Fibroblast of skin of back (primary cell): ENCODE measurements at places on chromosomes 2 and 18.

GRCh38 chr2:34997779-34998178, 1357.8 kb upstream of the CRIM1 start:
- no peak for DNase-seq

DNA sequence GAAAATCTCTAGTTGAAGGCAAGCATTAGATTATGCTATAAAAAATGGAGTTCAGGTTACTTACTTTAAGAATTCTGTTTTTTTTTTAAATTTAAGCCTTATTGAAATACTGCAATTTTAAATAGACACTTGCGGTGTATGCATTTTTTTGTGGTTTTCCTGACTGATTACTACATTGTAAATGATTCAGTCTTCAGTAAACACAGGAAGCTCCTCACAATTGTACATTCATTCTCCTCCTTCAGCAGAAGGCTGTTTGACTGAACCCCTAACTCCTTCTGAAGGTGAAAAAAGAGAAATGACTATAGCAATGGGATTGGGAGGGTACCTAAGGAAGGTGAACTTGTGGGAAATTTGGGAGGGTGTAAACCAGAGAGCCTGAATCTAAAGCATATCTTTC, 136.1 kb downstream of the GCA start:
- no peak for DNase-seq

DNA sequence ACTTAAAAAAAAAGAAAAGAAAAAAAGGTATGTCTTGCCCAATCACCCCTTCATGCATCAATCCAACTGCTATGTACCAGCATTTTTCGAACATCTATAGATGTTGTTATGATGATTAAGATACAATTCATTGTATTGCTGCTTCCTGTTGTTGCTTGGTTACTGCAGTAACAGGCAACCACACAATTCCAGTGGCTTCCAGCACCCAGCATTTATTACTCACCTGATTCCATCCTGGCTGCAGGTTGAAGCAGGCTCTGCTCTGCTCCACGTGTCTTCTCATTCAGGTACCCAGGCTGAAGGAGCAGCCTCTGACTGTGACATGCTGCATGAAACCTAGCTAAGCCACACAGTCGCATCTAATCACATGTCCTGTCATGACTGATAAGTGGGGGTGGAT, 196.9 kb downstream of the INO80D start:
- peak; percentile 31 for DNase-seq

- DNase-seq = no peak
Measured at GRCh38 chr2:167572883-167573619, 674.3 kb downstream of the STK39 start.

DNA sequence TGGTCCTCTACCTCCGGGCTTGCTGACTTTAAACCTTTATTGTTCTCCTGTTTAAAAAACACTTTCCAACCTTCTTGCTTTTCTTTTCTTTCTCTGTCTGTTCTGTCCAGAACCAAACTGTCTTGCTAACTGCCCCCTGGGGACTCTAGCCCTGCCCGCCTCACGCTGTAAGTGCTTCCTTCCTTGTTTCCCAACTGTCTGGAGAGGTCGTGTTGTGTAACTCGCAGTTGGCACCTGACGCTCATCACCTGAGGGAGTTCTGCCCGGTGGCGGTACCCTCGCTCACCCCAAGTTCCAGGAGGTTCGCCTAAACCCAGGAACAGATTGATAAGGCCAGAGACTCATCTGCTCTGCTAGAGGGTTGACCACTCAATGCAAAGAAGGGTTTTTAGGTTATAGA, 123.4 kb downstream of the MTCL1 start:
- no peak for DNase-seq

DNA sequence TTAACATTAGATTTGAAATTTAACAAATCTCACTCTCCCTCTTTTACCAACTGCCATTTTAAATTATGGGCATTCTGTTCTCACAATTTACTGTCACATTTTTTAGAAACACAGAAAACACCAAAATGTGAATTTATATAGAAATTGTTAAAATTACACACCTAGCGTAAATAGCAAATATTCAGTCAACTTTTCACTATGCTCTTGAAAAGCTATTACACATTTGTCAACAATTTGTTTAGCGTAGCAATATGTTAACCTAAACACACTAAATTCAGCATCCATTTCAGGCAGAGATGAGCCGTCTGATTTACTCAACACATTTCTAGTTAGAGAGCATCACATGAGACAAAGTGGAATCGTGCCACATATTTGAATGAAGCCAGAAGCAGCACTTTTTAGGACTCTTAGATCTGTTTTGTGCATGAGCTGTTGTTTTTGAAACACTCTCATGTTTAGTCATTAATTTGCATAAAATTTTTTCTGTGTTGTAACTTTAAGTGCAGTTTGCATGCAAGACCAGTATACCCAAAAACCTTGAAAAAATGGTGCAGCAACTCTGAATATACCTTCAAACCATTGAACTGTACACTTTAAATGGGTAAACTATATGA, 8.2 kb downstream of the TTC32 start:
- no peak for DNase-seq

DNA sequence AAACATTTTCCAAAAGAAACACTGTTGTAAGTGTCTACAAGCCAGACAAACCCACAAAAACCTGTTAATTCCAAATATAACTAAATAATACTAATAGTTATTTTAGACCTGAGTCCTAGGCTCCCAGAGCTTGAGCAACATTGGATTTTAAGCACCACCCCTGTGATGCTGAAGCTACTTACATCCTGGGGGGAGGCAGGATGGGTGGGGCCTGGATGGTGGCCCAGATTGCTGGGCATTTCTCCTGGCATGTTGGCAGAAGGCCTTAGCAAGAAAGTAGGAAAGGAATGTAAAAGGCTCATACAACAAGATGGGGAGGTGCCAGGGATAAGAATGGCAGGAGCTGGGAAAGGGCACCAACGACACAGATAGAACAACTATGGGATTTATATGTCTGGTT, 50.7 kb upstream of the OTX1 start:
- peak; percentile 54 for DNase-seq

- DNase-seq = peak; percentile 71
Measured at GRCh38 chr2:176001281-176001915, 669 bp downstream of the LNPK start.

- no peak for DNase-seq
Measured at GRCh38 chr18:30852980-30853379, 189.6 kb downstream of the DSC3 start.

GRCh38 chr2:180240774-180241173, 233.7 kb upstream of the CWC22 start:
- DNase-seq = peak; percentile 2

DNA sequence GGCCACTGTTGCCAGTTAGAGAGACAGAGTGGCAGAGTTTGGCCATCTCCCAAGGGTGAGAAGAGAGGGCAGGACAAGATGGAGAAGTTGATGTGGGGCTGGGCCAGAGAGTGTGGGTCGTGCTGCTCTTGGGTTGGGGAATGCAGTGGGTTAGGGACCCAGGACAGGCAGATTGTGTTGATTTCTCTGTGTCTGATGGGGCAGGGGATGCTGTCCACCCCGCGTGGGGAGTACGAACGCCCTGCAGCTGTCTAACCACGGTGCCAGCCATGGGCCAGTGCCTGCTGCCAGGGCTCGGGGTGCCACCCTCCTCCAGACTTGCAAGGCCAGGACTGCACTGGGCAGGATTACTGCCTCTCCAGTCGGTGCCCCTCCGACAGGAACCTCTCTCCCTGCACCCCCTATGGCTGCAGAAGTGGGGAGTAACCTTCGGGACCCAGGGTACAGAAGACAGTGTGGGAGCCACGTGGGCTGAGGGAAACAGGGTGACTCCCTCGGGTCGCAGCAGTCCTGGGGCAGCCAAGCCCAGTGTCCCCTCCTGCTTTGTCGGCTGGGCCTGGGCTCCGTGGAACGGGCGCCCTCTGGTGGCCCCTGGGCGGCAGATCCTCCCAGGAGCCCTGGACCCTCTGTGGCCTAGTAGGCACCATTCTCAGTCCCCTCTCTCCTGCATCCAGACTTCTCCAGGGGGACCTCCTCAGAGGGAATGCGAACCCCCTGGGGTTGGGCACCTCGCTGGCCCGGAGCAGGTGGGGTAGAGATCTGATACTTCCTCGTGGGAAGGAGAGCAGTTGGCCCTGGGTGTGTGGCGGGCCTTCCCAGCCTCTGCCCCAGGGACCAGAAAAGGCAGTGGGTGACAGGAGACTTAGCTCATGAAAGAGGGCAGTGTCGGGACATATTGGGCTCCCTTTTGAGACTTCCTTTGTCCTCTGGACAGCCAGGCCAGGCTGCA, 2.7 kb downstream of the GPC1 start:
- DNase-seq = peak; percentile 65

DNA sequence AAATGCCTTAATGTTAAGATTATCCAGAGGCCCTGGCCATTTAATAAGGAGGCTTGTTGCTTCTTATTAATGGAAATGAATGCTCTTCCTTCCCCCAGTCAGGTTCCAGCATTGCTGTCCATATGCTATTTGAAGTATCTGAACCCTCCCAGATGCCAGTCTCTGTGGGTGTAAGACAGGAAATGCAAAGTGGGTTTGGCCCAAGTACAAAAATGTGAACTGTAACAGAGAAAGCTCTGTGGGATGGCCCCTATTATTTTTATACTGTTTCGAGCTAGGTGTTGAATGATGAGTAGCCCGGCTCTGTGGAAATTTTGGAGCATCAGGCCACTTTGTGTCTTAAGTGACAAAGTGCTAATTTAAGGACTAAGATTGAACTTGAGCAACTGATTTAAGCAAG, 141.0 kb downstream of the UXS1 start:
- DNase-seq = peak; percentile 86

GRCh38 chr18:49321271-49321670, 139.2 kb downstream of the DYM start:
- DNase-seq = no peak

- no peak for DNase-seq
Measured at GRCh38 chr2:206983161-206983859, 44.0 kb downstream of the CPO start.

DNA sequence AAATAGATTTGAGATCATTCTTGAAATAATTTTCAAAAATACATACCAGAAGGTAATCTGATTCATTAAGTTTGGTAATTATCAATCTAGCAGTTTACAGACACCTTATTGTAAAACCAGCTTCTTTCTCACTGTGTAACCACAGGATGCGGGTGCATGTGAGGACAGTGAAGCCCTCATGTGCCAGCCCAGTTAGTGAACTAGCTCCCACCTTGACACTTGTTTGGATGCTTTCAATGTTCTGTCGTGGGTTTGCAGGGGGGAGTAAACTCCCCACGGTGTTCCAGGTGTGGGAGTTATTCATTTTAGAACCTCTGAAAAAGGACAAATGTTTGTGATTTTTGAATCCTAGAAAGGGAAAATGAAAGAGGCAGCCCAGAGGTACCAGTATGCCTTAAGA, 59.0 kb downstream of the WDSUB1 start:
- no peak for DNase-seq

GRCh38 chr2:68222287-68222686, 30.0 kb downstream of the PPP3R1 start:
- DNase-seq = no peak

DNA sequence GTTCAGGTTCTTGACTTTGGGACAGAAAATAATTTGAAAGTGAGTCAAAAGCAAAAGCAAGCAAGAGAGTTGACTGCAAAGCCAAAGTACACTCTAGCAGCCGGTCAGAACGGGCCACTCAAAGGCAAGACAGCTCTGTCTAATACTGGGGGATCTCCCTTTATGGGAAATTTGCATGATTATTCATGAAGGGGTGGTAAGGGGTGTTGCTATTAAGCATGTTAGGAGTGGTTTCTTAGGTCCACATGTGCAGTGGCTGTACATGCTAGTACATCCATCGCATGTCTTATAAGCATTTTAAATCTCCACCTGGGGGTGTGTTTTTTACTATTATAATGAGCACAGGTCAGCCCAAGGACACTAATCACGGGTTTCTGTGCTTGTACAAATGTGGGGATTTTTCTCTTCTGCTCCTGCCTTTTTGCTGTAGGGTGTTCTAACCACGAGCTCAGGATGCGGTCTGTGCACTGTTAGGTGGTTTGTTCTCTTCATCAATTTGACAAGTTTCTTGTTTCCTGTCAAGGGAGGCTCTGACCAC, 60.2 kb upstream of the SPP2 start:
- DNase-seq = no peak
